Gastroesophageal sphincter (tissue), 4 donors: ENCODE measurements at places on chromosomes 3 and 15.

GRCh38 chr3:60226912-60227311 is 1024.3 kb downstream of the FHIT start:
- no peak overlapping the region for H3K4me3 ChIP-seq
- H3K36me3 ChIP-seq: no peaks in the 10 kb centered on the region
- no peak for ATAC-seq
- no peaks in the 10 kb centered on the region for H3K27me3 ChIP-seq
- H3K27ac ChIP-seq: no peak overlapping the region

- H3K27ac ChIP-seq: no peak overlapping the region
- ATAC-seq: no peak
- H3K4me1 ChIP-seq: no peaks in the 10 kb centered on the region
- H3K4me3 ChIP-seq: no peak overlapping the region
- no peaks in the 10 kb centered on the region for H3K27me3 ChIP-seq
Observed at GRCh38 chr15:71581398-71581930, 228.9 kb upstream of the NR2E3 start.

DNA sequence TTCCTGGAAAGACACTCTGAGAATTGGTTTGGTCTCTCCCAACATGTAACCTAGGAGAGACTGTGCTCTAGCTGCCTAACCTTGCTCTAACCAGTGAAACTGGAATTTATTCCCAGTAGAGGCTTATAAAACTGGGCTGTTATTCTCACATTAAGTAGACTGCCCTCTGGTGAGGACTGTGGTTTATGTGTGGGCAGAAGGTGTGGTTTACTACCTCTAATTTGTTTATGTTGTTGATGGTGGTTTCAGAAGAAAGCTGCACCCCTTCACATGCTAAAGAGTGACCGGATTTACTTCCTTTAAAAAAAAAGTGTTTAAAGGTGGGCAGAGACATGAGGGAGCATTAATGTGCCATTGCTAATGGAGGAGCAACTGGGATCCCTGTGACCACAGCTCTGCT is 273.2 kb downstream of the MECOM start:
- no peaks in the 10 kb centered on the region for H3K36me3 ChIP-seq
- no peak overlapping the region for H3K4me3 ChIP-seq
- no peak for ATAC-seq
- no peaks in the 10 kb centered on the region for H3K27me3 ChIP-seq

DNA sequence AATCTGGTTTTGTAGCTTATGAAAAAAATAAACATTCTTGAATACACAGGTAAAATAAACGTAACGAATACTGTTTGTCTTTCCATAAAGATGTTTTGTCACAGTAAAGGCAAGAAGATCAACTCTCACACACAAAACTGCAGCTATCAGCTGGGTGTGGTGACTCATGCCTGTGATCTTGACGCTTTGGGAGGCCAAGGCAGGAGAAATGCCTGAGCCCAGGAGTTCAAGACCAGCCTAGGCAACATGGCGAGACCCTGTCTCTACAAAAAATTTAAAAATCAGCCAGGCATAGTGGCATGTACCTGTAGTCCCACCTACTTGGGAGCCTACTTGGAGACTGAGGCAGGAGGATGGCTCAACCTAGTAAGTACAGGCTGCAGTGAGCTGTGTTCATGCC is 39.6 kb downstream of the CBLB start:
- no peaks in the 10 kb centered on the region for H3K36me3 ChIP-seq
- no peak overlapping the region for H3K27ac ChIP-seq
- H3K27me3 ChIP-seq: no peaks in the 10 kb centered on the region
- H3K4me3 ChIP-seq: no peak overlapping the region
- H3K4me1 ChIP-seq: peaks cover 11% of the 10 kb centered on the region

GRCh38 chr3:129777806-129778205 is 115.7 kb downstream of the TMCC1 start:
- peaks cover 16% of the 10 kb centered on the region for H3K4me1 ChIP-seq
- H3K27ac ChIP-seq: no peak overlapping the region
- H3K27me3 ChIP-seq: no peaks in the 10 kb centered on the region
- ATAC-seq: no peak

- ATAC-seq: no peak
- H3K27ac ChIP-seq: no peak overlapping the region
- H3K27me3 ChIP-seq: no peaks in the 10 kb centered on the region
- H3K36me3 ChIP-seq: no peaks in the 10 kb centered on the region
Observed at GRCh38 chr3:18900994-18901393, 247.3 kb upstream of the KCNH8 start.

DNA sequence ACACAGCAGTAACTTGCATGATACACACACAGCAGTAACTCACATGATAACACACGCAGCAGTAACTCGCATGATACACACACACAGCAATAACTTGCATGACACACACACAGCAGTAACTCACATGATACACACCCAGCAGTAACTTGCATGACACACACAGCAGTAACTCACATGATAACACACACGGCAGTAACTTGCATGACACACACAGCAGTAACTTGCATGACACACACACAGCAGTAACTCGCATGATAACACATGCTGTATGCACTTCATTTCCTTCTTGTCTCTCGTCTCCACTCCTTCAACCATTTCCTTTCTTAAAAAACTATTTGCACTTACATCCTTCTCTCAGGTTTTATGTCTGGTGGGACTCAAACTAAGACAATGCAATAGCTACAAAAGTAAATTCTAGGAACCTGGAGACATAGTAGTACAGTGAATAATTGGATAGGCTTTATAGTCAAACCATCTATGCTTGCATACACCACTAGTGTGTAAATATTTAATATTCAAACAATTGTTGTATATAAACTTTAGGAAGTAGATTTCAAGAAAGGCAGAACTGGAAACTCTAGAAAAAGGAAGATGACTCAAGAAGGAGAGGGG is 130.8 kb downstream of the UACA start:
- no peak for ATAC-seq
- H3K27me3 ChIP-seq: no peaks in the 10 kb centered on the region
- H3K4me1 ChIP-seq: no peaks in the 10 kb centered on the region
- no peak overlapping the region for H3K27ac ChIP-seq

DNA sequence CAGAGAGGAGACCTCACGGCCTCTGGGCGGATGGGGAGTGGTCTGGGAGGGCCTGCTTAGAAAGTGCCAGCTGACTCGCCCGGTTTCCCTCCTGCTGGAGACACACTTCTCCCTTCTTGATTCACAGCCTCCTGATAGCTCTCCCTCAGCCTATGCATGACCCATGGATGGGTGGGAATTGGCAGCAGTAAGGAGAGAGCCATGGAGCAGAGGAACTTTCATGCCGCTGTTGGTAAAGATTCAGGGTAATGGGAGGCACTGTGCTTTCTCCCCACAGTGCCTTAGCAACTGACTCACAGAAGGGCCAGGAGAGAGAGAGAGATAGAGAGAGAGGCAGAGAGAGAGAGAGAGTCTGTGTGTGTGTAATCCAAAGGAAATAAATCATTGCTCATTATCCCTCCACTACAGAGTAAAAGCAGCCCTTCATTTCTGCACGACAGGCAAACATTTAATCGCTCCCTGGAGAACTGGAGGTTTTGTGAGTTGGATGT is 82.8 kb downstream of the SEMA5B start:
- no peaks in the 10 kb centered on the region for H3K4me1 ChIP-seq
- no peak overlapping the region for H3K4me3 ChIP-seq
- ATAC-seq: no peak
- H3K36me3 ChIP-seq: no peaks in the 10 kb centered on the region
- H3K27ac ChIP-seq: no peak overlapping the region

DNA sequence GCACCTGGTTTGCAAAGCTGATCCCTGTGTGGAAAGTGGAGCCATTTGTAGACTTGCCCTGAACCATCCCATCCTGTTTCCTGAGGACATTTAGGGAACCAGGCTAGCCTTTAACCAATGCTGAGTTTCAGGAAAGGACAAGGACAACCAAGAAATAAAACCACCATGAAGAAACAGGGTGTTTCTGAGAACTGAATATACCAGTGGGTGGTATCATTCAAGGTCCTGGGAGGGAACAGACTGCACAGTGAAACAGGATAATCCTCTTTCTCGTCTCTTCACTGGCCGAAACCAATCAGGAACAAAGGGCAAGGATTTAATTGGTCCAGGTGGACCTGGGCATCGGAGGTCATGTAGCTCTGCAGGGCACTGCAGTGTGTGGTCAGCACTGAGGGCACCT is 21.8 kb downstream of the ZNF860 start:
- H3K27ac ChIP-seq: no peak overlapping the region
- no peaks in the 10 kb centered on the region for H3K27me3 ChIP-seq

DNA sequence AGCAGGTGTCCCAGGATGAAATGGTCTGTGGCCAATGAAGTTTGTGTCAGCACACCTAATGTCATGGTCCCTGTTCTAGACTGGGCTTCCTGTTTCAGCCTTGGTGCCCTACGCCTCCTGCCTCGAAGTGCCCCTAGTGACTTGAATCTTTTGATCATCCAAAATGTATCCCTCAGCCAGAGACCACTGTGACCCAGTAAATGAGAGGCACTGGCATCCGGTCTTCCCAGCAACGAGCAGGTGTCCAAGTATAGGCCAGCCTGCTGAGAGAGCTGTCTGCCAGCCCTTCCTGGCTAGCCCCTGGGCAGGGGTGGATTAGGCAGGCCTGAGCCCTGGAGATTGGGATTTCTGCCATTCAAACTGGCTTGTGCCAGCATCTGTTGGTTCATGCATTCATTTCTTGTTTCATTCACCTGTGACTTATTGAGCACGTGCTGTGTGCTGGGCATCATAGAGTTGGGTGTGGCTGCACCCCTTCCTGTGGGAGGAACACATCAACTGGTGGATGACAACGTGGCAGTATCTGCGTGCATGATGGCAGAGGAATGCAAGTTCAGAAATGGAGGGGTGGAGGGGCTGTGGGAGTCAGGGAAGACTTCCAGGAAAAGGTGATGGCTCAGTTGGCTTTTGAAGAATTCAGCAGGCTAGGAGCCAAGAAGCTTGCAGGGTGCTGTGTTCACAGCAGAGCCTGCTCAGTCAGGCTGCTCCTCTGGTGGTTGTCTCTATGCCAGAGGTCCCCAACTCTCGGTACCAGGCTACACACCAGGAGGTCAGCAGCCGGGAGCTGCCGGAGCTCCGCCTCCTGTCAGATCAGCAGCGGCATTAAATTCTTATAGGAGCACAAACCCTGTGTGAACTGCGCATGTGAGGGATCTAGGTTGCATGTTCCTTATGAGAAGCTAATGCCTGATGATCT is 21.6 kb downstream of the ESYT3 start:
- no peaks in the 10 kb centered on the region for H3K36me3 ChIP-seq
- H3K4me3 ChIP-seq: no peak overlapping the region
- peaks cover 11% of the 10 kb centered on the region for H3K27me3 ChIP-seq
- H3K27ac ChIP-seq: no peak overlapping the region
- ATAC-seq: no peak

DNA sequence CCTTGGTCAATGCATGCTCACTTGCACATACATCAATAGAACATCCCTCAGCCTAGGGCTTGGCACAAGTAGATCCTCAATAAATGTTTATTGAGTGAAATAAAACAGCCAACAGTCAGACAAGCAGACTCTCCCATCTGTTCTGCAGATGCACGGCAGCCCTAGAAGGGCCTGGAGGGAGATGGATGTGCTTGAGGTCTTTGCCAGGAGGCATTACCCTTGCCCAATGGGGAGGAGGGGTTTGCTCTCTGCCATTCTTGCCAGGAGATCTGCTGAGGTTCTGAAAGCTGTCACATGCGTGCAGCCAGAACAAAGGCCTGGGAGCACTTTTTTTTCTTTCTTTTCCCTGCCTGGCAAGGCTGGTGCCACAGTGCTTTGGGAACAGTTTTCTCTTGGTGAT is 349.3 kb upstream of the THRB start:
- peak; percentile 59 for ATAC-seq
- no peak overlapping the region for H3K27ac ChIP-seq
- H3K36me3 ChIP-seq: no peaks in the 10 kb centered on the region
- H3K4me1 ChIP-seq: peaks cover 60% of the 10 kb centered on the region
- H3K4me3 ChIP-seq: no peak overlapping the region

DNA sequence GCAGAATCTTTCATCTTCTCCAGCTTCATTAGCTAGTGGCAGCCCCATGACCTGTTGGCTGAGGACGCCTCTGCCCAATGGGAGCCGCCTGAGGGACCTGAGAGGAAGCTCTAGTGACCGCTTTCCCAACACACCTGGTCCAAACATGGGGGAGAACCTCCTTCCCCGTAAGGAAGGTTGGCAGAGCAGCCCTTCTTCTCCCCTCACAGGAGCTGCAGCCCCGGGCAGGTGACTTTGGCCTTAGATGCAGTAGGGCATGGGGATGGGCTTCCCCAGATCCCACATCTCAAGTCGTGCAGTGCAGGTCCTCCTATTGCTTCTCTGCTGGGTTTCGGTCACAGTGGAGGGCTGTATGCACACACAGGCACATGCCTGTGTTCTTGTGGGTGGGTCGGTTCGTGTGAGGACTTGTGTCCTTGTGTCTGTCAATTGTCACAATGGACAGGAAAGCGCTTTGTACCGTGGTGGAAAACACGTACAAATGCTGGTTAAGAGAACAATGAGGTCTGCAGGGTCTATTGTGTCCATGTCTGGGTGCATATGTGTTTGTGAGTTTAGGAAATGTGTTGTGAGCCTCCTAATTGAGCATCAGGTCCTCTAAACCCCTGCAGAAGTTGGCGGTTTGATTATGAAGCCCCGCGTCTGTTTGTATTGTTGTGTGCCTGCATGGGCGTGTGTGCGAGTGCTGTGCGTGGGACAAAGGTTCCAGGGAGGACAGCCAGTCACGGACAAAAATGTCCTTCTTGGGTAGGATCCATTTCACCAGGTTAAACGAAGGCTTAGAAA is 1.4 kb downstream of the ISLR2 start:
- no peak overlapping the region for H3K4me3 ChIP-seq
- peaks cover 100% of the 10 kb centered on the region for H3K27me3 ChIP-seq
- no peak overlapping the region for H3K27ac ChIP-seq
- no peaks in the 10 kb centered on the region for H3K4me1 ChIP-seq
- ATAC-seq: no peak
- H3K36me3 ChIP-seq: no peaks in the 10 kb centered on the region

DNA sequence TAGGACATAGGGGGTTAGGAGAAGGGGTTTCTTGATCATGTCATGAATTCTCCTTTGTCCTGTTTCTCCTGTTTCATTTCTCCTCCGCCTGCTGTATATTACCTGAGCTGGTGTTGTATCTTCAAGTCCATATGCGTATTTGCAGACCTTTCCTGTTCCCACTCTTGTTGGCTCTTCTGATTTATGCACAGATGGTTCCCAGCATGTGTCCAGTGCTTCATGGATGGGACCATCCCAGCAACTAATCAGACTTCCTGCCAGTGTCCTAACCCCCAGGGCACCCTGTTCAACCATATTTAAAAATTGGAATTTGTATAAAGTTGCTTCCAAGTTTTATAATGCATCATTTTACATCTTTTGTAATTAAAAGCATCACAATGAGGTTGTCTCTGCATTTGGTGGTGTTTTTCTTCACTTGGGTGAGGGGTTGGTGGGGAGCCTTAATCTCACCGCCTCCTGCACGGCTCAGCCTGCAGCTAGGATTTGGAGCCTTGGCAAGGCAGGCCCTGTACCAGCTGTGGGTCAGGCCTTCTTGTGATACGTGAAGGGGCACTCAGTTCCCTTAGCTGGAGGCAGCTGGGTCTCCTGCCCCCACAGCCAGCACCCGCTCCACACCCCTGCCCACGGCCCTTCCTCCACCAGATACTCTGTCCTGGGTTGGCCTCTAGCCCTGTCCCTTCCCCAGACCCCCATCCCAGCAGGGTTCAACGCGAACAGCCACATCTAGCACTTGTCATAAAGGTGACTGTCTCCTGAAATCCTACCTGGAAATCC is 72.0 kb upstream of the BLM start:
- no peaks in the 10 kb centered on the region for H3K36me3 ChIP-seq
- H3K4me1 ChIP-seq: peaks cover 3% of the 10 kb centered on the region
- H3K4me3 ChIP-seq: no peak overlapping the region
- peak overlapping the region; percentile 17 for H3K27ac ChIP-seq
- H3K27me3 ChIP-seq: no peaks in the 10 kb centered on the region

GRCh38 chr3:15295506-15295905 is 36.9 kb downstream of the SH3BP5 start:
- H3K4me1 ChIP-seq: peaks cover 65% of the 10 kb centered on the region
- H3K4me3 ChIP-seq: no peak overlapping the region
- H3K27ac ChIP-seq: peak overlapping the region; percentile 76
- no peaks in the 10 kb centered on the region for H3K27me3 ChIP-seq
- ATAC-seq: peak; percentile 61
- H3K36me3 ChIP-seq: no peaks in the 10 kb centered on the region
